Esophagus squamous epithelium (tissue), 5 donors: ENCODE measurements at places on chromosomes 16 and 17.

DNA sequence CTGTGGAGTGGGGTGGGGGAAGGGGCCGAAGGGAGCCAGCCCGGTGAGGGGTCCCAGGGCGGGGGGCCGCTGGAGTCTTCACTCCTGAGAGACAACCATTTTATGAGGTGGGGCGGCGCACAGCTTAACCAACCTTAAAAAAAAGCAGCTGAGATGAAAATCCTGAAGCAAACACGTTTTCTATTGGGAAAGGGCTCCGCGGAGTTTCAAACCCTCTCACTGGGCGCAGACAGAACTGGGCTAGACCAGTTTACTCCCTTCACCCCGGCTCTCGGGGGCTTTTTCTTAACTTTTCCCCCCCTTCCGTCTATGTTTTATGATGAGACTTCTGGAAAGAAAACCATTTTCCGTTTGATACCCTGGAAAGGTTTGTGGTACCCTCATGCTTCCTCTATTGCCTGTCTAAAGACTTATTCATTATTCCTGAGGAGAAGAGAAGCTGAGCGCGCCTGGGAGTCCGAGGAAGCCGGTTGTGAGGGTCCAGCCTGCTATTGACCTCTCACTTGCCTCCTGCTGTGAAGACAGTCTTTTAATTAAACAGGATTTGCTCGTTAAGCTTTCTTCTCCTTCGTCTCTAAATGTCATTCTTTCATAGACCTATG lies 482 bp upstream of the SSH2 start:
- DNase-seq = no peak

- DNase-seq = no peak
Measured at GRCh38 chr17:38465391-38466345, 37.4 kb downstream of the ARHGAP23 start.

DNA sequence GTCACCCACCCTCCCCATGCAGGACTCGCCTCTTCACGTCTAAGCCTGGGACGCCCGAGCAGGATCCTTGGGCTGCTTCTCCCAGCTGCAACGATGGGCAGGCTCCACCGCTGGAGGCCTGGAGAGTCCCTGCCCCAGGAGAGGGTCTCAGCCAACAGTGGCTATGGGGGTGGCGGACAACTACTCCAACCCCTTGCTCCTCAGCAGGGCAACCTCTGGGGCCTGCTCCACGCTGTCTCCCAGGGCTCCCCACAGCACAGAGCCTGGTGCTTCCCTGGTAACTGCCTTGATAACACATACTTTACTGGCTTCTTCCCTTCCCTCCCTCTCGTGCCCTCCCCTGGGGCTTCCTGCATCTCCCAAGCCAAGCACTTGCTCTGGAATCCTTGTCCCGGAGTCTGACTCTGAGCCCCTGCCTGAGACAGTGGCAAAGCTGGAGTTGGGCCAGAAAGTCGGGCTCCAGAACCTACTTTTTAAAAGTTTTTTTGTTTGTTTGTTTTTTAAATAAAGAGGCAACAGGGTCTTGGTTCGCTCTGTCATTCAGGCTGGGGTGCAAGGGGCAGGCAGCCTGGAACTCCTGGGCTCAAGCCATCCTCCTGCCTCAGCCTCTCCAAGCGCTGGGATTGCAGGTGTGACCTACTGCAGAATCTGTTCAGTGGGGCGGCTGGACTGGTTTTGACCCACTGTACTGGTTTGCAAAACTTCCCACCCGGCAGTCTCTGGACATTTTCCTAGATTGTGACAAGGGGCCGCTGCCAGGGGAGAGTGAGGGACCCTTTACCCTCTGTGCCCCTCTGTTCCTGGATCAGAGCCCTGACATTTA lies 99.4 kb downstream of the TNFRSF13B start:
- no peak for DNase-seq

DNA sequence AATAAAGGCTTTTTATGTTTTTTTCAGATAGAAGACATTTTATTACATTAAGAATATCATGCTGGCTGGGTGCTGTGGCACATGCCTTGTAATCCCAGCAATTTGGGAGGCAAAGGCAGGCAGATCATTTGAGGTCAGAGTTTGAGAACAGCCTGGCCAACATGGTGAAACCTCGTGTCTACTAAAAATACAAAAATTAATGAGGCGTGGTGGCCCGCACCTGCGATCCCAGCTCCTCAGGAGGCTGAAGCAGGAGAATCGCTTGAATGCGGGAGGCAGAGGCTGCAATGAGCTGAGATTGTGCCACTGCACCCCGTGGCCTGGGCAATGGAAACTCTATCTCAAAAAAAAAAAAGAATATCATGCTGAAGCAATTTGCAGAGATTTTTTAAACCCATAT lies 29.1 kb upstream of the HAPSTR1 start:
- DNase-seq = no peak

GRCh38 chr17:44786551-44787081 lies 27.8 kb downstream of the ADAM11 start:
- no peak for DNase-seq

- DNase-seq = no peak
Measured at GRCh38 chr16:82845116-82845515, 218.3 kb downstream of the CDH13 start.
